ENCODE measurements at places on chromosomes 2 and 18. TPM values are rescaled to one million over a fixed set of nuclear protein-coding genes. Genes with fewer than 3 reads are reported as not detected.

DNA sequence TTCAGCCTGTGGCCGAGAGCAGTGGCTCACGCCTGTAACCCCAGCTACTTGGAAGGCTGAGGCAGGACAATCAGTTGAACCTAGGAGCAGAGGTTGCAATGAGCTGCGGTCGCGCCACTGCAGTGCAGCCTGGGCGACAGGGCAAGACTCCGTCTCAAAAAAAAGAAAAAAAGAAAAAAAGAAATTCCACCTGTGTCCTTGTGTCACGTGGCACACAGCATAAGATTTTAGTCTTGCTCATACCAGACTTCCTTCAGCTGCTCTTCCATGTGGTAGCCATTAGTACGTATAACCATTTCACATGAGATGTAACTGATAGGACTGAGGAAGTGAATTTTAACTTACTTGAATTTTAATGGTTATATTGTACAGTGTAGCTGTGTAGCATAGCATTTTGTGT, 4.0 kb downstream of the NOP58 start:
- H3K27ac ChIP-seq: no peak overlapping the region
- H3K4me3 ChIP-seq: peak overlapping the region; percentile 41
- no peaks in the 10 kb centered on the region for H3K27me3 ChIP-seq
- no peaks in the 10 kb centered on the region for H3K36me3 ChIP-seq

GRCh38 chr2:65064728-65065552, 8.7 kb downstream of the CEP68 start:
- DNase-seq: no peak
- H3K36me3 ChIP-seq: no peaks in the 10 kb centered on the region
- no peak overlapping the region for H3K27ac ChIP-seq
- H3K4me3 ChIP-seq: peak overlapping the region; percentile 11

DNA sequence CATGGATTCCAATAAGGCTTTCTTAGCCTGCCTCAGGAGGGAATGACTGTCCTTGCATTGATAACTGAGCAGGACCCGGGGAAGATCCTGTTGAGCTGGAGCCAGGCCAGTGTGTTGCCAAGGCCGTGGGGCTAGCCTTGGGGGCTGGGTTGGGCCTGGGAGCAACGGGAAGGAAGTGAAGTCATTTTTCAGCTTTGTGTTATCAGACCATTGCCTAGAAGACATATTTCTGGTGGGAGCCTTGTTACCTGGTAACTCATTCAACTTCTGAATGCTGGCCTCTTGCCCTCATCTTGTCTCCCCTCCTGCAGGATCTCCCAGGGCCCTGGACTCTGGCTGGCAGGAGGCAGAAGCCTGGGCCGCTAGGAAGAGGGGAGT, 92.7 kb upstream of the MGAT5 start:
- H3K36me3 ChIP-seq: no peaks in the 10 kb centered on the region
- no peak for DNase-seq
- no peak overlapping the region for H3K27ac ChIP-seq
- no peaks in the 10 kb centered on the region for H3K27me3 ChIP-seq
- H3K4me3 ChIP-seq: no peak overlapping the region
- peaks cover 23% of the 10 kb centered on the region for H3K4me1 ChIP-seq

- H3K36me3 ChIP-seq: peaks cover 13% of the 10 kb centered on the region
- H3K4me3 ChIP-seq: no peak overlapping the region
- H3K27me3 ChIP-seq: no peaks in the 10 kb centered on the region
- no peak for DNase-seq
- H3K27ac ChIP-seq: no peak overlapping the region
- H3K4me1 ChIP-seq: no peaks in the 10 kb centered on the region
Measured at GRCh38 chr2:6878549-6878948, 972 bp downstream of the RSAD2 start.

GRCh38 chr2:10481055-10481665, 33.0 kb upstream of the ODC1 start:
- peaks cover 21% of the 10 kb centered on the region for H3K4me1 ChIP-seq
- H3K27ac ChIP-seq: peak overlapping the region; percentile 80
- no peak overlapping the region for H3K4me3 ChIP-seq
- no peaks in the 10 kb centered on the region for H3K36me3 ChIP-seq
- no peak for DNase-seq
- H3K27me3 ChIP-seq: peaks cover 13% of the 10 kb centered on the region

DNA sequence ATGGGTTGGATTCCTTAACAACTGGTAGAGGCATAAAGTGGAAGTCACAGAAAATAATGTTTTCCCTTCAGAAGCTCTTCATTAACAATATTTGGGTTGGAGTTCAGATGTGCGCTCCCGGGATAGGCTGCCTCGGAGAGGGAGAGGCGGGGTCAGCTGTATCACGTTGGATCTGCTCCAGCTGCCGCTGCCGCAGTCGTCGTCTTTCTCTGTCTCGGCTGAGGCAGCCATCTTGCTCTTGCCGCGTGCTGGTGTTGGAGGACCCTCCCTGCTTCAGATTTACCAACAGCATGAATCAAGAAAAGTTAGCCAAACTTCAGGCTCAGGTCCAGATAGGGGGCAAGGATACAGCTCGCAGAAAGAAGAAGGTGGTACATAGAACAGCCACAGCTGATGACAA, 35.1 kb downstream of the TANC1 start:
- H3K36me3 ChIP-seq: peaks cover 16% of the 10 kb centered on the region
- H3K27ac ChIP-seq: peak overlapping the region; percentile 27
- no peaks in the 10 kb centered on the region for H3K4me1 ChIP-seq
- no peaks in the 10 kb centered on the region for H3K27me3 ChIP-seq

DNA sequence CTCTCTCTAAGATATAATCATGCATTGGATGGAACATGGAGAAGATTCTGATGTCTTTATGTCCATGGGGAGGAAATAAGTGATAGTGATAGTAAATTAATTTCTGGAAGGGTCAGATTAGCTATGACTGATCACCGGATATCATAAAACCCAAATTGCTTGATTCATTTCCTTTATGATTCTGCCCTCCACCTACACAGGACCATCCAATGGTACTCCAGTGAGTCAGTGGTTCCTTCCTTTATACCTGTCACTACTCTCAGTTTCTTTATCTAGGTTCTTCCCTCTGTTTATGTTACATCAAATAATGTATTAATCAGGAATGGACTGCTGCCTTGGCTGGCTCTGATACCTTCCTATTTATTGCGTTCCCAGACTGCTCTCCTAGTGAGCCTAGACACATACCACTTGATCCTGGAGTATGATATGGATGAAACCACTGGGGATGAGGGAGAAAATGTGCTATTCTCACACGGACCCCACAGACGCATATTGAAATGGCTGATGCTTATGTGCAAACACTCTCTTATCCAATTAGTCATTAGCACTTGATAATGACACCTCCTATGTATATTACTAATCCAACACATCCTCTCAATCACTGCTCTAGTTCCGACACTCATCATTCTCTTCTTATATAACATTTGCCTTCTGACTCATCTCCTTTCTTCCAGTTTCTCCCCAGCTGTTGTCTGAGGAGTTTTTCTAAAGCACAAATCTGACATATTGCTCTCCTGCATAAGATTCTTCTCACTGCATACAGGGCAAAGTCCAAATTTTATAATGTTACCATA, 315.6 kb downstream of the INSIG2 start:
- no peak overlapping the region for H3K27ac ChIP-seq
- peaks cover 2% of the 10 kb centered on the region for H3K36me3 ChIP-seq
- H3K4me1 ChIP-seq: no peaks in the 10 kb centered on the region
- peaks cover 42% of the 10 kb centered on the region for H3K27me3 ChIP-seq

- no peak overlapping the region for H3K4me3 ChIP-seq
- H3K27ac ChIP-seq: no peak overlapping the region
- peaks cover 2% of the 10 kb centered on the region for H3K4me1 ChIP-seq
- DNase-seq: no peak
- no peaks in the 10 kb centered on the region for H3K36me3 ChIP-seq
Measured at GRCh38 chr18:75034937-75035336, 174.0 kb downstream of the PTGR3 start.

DNA sequence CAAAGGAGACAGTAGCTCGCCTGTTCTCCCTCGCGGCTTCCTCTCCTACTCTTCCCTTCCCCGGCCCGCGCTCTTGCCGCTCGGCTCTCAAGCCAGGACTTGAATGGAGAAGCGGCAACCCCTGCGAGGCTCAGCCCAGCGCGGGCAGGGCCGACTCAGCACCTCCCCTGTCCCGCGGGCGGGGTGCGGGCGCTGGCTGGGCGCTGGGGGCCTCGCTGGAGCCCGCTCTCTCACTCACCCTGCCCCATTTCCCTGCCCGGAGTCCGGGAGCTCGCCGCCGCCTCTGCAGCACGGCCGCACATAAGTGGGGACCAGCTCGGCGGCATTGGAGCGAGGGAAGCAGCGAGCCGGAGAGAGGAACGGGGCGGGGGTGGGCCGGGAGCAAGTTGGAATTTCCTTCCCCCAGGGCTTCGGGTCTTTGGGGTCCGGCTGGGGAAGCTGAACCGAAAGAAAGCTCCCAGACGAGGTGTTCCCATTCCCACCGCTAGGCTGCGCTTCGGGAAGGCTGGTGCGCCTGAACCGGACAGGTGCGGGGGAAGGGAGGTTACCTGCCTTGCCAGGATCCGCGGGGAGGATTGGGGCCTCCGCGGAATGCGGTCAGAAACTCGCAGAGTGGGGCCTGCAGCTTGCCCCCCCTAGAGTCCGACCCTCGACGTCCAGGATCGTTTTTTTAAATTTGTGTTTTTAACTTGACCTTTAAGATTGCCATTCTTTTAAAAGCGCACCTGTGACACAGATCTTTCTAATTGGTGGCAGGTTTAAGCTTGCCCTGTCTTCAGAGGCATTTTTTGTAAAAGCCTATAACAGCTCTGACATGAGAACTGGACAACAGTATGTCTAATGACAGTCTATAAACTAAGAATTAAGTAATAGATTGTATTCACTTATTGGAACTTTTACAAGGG, at the start of gene COBLL1:
Gene COBLL1, minus strand, starts transcription at position 105 of the 905 bp plus-strand sequence. CDS start 627 bp downstream, outside the sequence.
- peaks cover 44% of the 10 kb centered on the region for H3K27me3 ChIP-seq
- peak within 1 kb of the TSS; percentile 27 for H3K27ac ChIP-seq
- H3K36me3 ChIP-seq: no peaks in the 10 kb centered on the region
- peak within 1 kb of the TSS; percentile 90 for H3K4me3 ChIP-seq
- peaks cover 8% of the 10 kb centered on the region for H3K4me1 ChIP-seq

GRCh38 chr2:43484323-43484930, 111.4 kb downstream of the THADA start:
- DNase-seq: no peak
- H3K4me1 ChIP-seq: no peaks in the 10 kb centered on the region
- no peak overlapping the region for H3K27ac ChIP-seq

DNA sequence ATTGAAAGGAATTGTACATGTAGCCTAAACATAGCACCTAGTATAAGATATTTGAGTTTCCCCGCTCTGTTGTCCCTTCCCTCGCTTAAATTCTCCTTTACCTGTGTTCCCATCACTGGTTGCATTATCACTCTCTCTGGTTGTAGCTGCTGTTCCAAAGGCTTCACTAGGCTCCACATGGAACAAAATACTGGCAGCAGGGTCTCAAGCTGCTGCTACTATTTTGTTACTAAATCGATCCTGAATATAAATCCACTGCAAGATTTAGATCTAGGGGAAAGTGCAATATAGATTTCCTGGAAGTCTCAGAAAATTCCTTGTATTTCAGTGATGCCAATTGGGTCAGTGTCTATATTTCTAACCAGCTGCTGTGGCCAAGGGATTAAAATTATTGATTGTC, 443.5 kb downstream of the SATB2 start:
- no peaks in the 10 kb centered on the region for H3K4me1 ChIP-seq
- H3K36me3 ChIP-seq: peaks cover 2% of the 10 kb centered on the region
- no peak overlapping the region for H3K27ac ChIP-seq
- DNase-seq: no peak

DNA sequence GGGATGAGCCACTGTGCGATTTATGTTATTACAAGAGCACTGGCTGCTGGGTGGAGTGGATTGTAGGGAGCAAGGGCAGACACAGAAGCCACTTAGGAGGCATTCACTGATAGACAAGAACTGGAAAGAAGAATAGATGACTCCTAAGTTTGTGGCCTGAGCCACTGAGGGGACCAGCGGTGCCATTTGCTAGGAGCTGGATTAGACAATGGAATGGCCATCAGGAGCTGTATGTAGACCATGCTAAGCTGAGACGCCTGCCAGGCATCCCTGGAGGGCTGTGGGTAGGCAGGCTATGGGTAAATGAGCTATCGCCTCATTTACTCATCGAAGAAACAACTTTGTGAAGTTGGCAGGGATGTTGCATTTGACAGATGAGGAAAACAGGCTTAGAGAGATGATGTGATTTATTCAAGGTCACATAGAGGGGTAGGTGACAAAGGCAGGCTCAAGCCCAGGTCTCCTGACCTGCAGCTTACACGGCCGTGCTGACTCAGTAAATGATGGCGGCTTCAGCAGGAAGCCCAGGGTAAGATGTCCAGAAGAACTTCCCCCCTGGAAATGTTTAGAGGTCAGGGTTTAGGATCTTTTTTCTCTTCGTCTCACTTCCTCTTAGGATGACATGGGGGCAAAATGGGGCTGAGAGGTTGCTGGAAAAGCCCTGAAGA, 2.8 kb downstream of the MFSD2B start:
- no peak for DNase-seq
- no peaks in the 10 kb centered on the region for H3K36me3 ChIP-seq
- peaks cover 7% of the 10 kb centered on the region for H3K4me1 ChIP-seq
- H3K4me3 ChIP-seq: peak overlapping the region; percentile 24

DNA sequence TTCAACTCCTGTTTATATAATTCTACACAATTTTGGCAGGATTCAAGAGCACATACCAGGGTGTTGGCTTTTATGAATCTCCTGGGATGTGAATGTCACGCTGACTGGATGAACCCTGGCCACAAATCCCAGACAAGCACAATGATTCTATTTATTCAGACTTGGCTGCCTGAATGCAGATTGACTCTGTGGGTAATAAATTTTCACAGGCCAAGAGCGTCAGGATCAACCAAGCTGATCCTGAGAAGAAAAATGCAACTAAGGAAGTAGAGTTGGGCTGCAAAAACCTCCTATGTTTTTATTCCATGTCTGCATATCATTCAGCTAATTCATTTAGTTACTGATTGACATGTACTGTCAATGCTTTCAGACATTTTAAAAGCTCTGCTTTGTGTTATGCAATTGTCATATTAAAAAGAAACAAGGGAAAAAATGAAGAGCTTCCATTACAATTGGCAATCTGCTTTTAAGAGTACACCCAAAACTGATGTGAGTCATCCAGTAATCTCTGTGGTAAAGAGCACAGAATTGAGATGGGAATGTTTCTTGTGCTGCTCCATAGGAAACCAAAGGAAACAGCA, 173.0 kb upstream of the REV1 start:
- no peak overlapping the region for H3K4me3 ChIP-seq
- no peak for DNase-seq
- H3K27me3 ChIP-seq: no peaks in the 10 kb centered on the region
- H3K27ac ChIP-seq: no peak overlapping the region
- H3K4me1 ChIP-seq: peaks cover 19% of the 10 kb centered on the region

- H3K36me3 ChIP-seq: peaks cover 10% of the 10 kb centered on the region
- no peak for DNase-seq
- H3K27me3 ChIP-seq: no peaks in the 10 kb centered on the region
- H3K4me3 ChIP-seq: no peak overlapping the region
Measured at GRCh38 chr2:187324631-187325030, 123.4 kb downstream of the CALCRL start.

Gene TUBA4B
- not detected for total RNA-seq

Gene METTL5
- total RNA-seq: 55.7 TPM

Gene CRYBA2
- total RNA-seq: not detected

Gene CHST9
- total RNA-seq: 0.49 TPM

Gene PRADC1
- total RNA-seq: 11.7 TPM

Gene CCDC178
- 0.42 TPM for total RNA-seq

Gene CFC1
- not detected for total RNA-seq

Gene FAP
- not detected for total RNA-seq

Gene C2orf15
- 0.23 TPM for total RNA-seq

Gene KIAA2012
- total RNA-seq: 0.07 TPM

Gene ARHGEF4
- 22.1 TPM for total RNA-seq
